ENCODE measurements at places on chromosomes 2 and 18.

DNA sequence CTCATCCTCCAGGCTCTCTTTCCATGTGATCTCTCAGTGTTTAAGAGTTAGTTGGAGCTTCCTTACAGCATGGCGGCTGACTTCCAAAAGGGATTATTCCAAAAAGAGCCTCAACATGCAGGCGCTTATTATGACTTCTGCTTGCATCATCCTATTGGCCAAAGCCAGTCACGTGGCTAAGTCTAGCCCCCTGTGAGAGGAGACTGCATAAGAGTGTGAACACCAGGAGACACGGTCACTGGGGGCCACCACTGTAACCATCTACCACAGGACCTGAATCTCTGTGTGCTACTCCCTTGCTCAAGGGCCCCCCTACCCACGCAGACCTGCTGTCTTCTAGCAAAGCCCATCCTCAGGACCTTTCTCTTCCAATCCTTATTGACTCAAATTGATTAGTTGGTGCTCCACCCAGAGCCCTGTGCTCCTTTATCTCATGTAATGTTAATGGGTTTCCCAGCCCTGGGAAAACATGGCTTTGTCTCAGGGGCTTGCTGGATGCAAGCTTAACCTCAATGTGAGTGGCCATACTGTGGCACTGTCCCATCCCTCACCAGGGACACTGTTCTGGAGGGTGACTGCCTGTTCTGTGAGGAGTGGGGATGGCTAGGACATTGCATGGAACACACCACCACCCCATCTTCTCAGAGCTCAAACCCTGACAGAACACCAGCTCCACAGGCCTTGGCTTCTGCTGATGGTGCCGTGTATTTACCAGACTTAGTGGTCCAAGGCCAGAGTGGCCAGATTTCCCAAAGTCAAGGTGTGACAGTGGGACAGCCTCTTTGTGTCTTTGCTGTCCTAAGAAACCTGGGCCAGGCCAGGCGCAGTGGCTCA is 4.2 kb downstream of the IL1RN start:
- no peak for DNase-seq

DNA sequence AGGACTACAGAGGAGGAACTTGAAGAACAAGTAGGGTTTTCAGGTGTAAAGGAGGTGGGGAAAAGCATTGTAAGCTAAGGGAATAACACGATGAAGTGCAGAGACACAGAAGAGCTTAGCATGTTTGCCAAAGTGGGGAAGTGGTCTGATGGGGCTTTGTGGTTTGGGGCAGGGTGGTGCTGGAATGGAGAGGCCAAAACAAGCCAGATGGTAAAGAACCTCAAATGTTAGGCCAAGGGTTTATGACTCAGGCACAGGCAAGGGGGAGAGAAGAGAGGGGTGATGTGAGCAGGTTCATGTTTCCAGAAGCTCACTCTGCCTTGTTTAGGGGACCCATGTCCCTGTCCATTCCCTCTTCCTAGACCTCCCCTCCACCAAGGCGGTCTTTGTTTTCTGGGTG is 104.5 kb upstream of the YWHAQ start:
- no peak for DNase-seq

- no peak for DNase-seq
Observed at GRCh38 chr2:198448789-198449188, 644.4 kb downstream of the PLCL1 start.

- no peak for DNase-seq
Observed at GRCh38 chr2:883803-884748, 66.6 kb upstream of the SNTG2 start.

GRCh38 chr2:157596992-157597681 is 31.5 kb downstream of the ACVR1C start:
- DNase-seq = no peak

GRCh38 chr2:157933160-157933920 is 57.2 kb upstream of the ACVR1 start:
- DNase-seq = no peak

DNA sequence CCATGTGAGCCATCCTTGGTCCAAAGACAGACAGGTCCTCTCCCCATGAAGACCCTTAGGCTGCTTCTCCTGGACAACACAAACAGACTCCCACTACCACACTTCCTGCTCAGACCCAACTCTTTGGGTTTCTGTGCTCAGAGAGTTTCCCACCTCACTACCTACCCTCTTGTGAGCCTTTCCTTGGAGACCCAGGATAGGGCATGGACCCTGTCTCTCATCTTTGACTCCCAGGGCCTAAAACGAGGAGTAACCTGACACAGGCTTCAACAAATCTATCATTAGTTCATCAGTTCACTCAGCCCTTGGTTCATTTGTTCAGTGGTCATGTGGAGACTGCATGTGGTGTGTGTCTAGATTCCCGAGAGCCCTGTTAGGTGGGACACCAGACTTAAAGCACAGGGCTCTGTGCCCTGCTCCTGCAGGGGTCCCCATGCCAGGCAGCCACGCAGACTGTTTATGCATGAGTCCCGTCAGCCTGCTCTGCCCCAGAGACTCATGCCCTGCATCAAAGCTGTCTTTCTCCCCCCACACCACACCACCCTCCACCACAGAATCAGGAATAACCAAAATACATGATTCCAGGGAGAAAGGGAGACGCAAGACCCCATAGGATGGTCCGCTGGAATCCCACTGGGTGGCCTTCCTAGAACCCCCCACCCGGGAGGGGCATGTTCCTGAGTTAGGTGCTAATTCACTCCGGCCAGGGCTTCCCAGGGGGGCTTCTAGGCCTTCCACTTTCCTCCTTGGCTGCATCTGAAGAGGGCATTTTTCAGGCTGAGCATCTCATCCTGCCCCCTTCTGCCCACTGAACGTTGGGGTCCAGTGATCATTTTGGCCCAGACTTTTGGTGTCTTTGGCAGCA is 100.2 kb upstream of the TEX51 start:
- no peak for DNase-seq

DNA sequence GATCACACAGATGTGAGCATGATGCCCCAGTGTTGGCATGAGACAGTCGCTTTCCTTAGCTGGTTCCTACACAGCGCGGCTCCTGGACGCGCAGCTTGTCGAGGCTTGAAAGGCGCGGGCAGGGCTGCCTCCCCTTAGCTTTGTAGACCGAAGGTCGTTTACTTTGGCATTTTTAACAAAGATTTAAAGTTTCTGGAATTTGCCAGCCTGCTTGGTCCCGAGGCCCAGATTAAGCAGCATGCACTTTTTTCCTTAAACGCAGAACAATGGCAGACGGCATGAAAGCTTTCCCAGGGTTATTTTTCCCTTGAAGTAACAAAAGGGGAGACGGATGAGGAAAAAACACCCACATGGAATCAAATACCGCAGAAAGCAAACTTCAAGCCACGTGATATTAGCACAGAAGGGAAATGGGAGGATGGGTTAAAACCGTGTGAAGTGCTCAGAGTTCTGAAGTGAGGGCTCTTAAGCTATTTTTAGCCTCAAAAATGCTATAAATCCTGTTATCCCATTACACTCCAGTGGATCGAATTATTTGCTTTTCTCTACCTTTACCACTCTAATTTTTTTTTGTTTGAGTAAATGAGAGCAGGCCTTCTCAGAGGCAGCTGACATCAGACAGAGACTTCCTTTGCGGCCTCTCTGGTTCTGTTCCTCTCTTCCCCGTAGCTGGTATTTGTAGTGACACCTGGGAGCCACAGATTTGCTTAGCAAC is 55.7 kb downstream of the NPAS2 start:
- no peak for DNase-seq

DNA sequence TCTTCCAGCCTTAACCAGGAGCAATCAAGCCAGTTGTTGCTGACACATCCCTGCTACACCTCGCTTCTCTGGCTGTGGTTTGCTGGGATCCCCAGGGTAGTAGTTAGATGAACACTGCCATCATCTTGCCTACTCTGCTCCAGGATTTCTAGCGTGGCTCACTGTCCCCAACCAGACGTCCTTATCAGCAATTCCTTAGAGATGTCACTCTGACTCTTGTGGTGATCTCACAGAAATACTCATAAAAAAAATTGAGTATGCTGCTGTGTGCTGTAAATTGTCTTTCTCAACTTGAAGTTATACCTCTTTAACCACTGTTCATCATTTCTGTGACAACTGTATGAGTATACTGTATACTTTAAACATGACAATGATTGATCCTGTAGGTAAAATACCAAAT is 63.2 kb downstream of the PLCL1 start:
- DNase-seq = no peak

GRCh38 chr18:957829-958228 is 53.2 kb downstream of the ADCYAP1 start:
- no peak for DNase-seq

DNA sequence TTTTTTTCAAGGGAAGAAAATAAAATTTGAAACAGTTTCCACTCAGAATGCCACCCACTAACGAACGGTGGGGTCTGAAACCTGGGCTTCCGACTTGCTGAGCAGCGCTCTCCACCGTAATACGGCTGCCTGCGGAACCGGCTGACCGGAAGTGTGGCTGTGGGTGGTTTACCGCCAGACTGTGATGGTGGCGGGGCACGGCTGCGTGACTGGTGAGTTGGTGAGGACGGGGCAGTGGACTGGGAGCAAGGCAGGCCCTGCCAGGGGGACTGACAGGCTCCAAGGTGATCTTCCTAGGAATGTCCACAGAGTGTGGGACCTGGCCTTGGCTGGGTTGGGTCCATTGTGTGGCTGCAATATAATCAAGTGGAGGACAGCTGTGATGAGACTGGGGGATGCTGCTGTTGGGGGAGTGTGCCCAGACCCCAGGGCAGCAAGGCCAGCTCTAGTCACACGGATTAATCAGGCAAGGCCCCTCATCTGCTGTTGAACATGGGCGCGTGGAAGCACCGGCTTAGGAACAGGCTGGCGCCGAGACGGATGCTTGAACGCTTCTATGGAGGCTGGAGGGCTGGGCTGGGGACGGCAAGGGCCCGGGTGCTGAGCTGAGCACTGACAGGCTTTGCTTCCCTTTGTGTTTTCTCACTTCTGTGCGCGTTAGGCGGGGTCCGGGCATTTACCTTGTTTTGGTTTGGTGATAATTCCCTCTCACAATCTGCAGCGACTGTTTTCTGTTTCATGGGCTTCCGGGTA is 357.7 kb upstream of the SPRED2 start:
- DNase-seq = no peak

- no peak for DNase-seq
Observed at GRCh38 chr2:103176294-103176915, 414.6 kb downstream of the TMEM182 start.

GRCh38 chr2:24708537-24709152 is 84.5 kb downstream of the PTRHD1 start:
- no peak for DNase-seq

- no peak for DNase-seq
Observed at GRCh38 chr2:119181791-119182445, 23.4 kb upstream of the C1QL2 start.

DNA sequence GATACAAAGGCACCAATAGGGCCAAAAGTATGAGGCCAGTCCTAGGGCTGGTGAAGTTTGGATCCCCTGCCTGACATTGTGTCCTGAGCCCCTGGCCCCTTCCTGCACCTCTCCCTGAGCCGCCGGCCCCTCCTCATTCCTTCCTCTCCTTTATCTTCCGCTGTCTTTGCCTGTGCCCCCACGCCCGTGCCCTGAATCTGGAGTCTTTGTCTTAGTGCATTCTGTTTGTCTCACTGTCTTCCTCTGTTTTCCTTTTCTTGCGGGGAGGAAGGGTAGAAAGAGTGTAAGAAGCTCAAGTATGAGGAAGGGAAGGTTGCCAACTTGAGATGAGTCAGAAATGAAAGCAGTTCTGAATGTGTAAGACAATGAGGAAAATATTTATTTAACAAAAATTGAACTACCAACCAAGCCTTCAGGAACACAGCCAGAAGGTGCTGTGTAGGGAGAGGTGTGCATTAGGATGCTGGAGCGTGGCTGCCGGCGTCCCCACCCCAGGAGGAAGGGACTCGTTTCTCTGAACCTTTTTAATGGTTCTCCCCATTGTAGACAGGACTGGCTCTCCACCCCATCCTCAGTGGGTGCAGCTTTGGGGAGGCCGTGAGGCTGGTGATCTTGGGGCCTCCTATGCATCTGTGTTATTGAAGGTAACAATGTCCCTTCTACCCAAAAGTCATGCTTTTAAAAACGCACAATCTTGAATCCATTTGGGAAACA is 133.1 kb downstream of the NEDD4L start:
- DNase-seq = no peak

GRCh38 chr18:34990597-34990996 is 50.6 kb upstream of the MAPRE2 start:
- no peak for DNase-seq

GRCh38 chr2:97677480-97677879 is 8.0 kb downstream of the C2orf92 start:
- no peak for DNase-seq

DNA sequence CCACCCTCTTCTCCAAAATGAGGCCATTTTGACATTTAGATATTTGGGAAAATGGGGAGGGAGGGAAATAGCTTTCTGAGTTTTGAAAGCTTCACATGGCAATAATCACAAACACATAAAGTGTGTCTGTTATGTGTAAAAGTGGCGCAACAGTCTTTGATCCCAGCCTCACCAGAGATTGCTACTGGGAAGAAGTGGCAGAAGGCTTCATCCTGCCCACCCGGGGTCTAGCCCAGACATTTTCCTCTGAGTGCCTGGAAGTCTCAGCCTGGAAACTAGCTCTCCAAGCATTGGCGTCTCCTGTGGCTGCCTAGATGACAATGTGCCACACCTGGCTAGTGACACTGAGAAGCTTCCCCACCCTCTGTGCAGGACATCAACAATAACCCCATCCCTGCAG is 1.7 kb upstream of the LBH start:
- DNase-seq = no peak

DNA sequence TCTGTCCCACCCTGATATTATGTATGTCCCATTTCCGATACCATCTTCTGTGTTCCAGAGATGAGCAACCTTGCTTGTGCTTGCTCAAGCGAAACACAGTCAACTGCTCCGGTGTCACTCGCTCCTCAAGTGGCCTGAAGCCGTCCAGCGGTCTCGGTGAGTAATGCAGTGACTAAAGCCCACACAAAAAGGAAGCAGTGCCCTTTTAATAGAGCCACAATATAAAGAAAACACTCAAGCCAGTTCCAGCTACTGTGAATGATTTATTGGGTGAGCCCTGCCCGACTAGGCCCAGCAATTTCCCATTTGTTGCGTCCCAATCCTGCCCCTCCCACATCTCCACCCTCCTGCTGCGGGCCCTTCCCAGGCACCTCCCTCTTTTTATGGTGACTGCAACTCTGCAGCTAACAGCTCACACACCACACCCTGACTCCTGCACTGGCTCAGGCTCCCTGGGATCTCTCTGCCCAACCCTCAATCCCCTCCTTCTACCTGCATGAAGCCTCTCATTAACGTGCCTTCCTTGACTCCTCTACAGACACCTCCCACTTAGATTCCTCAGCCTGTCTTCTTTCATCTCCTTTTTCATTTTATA is 44.2 kb upstream of the DSC1 start:
- DNase-seq = no peak

GRCh38 chr18:919078-919477 is 14.4 kb downstream of the ADCYAP1 start:
- DNase-seq = no peak
